ENCODE measurements at places on chromosomes 6 and 20. TPM values are rescaled to one million over a fixed set of nuclear protein-coding genes. Genes with fewer than 3 reads are reported as not detected.

PLA2G7 gene
- 1.1 TPM for polyA plus RNA-seq

HLA-A gene
- polyA plus RNA-seq, result 276 TPM

TPX2 gene
- 1.7 TPM for polyA plus RNA-seq

CD109 gene
- polyA plus RNA-seq, result 3.5 TPM

KIF25 gene
- polyA plus RNA-seq, result 0.33 TPM

BFSP1 gene
- 1.2 TPM for polyA plus RNA-seq

MUCL3 gene
- 83.3 TPM for polyA plus RNA-seq

OR2B6 gene
- not detected for polyA plus RNA-seq

MICA gene
- 13.6 TPM for polyA plus RNA-seq

NMBR gene
- not detected for polyA plus RNA-seq

TCF21 gene
- 3.2 TPM for polyA plus RNA-seq

HCK gene
- 14.7 TPM for polyA plus RNA-seq

SEL1L2 gene
- polyA plus RNA-seq, result not detected

FAM217A gene
- not detected for polyA plus RNA-seq

TBXT gene
- polyA plus RNA-seq, result not detected

OOEP gene
- 0.18 TPM for polyA plus RNA-seq
